ENCODE measurements at places on chromosomes 4 and X. TPM values are rescaled to one million over a fixed set of nuclear protein-coding genes. Genes with fewer than 3 reads are reported as not detected.

DNA sequence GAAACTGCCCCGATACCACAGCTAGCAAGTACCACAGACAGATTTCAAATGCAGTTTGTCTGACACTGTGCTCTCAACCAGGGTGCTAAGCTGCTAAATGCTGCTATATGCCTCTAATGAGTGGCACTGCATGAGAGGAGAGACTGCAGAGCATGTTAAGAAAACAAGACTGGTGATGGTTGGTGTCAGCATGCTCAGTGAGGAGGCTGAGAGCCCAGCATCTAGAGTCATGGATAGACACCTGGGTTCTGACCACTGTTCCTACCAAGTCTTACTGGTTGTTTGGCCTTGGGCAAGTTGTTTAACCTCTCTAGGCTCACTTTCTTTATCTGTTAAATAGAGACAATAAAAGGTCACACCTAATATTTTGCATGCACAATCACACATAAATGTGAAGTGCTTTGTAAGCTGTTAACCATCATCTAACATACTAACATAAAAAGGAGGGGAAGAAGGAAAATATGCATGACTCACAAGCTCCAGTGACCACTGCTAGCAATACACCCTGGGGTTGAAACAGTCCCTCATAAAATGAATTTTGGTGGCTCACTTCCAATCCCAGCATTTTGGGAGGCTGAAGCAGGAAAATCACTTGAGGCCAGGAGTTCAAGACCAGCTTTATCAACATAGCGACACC, 20.7 kb downstream of the HHIP start:
- peak; percentile 86 for DNase-seq

DNA sequence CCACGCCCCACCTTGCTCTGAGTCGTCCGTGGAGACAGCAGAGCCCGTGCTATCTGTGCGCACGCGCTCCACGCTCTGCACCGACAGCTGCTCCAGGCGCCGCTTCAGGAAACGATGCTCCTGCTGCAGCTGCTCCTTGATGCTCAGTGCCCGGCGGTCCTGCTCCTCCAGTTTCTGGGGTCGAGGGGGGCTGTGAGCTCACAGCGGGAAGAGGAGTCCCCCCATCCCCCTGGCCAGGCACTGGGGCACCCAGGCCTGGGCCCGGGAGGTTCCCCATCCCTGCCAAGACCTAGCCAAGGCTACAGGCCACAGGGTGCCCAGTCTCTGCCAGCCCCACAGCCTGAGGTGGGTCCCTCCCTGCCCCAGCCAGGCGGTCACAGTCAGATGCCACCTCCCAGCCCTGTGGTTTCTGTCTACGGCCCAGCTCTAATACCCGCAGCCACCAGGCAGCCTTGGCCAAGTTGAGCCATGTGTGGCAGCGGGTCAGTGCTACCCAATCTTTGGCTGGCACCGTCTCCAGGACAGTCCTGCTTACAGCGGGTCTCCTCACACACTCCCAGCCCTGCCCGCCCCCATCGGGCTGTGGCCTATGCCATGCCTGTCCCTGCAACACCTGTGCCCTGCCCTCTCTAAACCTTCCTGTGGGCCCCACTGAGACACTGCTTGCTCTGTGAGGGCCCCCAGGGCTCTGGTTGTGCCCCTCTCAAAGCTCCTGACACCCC, 9.3 kb upstream of the HAUS3 start:
- no peak for DNase-seq

DNA sequence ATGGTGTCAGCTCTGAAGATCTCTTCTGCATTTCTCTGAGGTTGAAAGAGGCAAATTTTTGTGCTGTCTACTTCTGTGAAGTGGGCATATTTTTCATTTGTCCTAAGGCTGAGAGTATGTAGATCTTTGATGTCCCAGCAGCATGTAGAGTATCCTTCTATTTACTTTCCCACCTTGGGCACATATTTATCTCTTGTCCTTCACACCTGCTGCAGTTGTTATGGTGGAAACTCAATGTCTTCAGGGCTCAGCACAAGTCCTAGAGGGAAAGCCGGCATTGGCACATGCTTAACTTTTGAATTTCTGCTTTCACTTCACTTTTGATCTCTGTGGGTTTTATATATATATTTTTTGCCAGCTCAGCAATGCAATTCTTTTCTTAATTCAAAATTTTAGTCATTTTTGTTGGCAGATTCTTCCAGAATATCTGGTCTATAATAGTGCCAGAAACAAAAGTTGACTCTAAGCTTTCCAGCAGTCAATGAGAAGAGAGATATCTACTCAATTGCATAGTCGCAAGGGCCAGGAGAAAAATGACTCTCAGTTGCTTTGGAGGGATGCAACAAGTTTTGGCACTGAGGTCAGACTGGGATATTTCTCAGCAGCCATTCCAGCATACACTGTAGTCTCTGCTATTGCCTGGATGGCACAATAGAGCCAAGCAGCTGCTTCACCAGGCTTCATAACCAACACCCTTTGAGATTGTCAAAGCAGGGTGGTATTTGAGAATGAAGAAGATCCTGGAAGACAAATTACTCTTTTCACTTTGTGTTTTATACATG, 127.8 kb upstream of the FAT1 start:
- no peak for DNase-seq

CXCR3 gene
- total RNA-seq: not detected

GRCh38 chr4:78439328-78439727, 112.2 kb upstream of the ANXA3 start:
- peak; percentile 10 for DNase-seq

DNA sequence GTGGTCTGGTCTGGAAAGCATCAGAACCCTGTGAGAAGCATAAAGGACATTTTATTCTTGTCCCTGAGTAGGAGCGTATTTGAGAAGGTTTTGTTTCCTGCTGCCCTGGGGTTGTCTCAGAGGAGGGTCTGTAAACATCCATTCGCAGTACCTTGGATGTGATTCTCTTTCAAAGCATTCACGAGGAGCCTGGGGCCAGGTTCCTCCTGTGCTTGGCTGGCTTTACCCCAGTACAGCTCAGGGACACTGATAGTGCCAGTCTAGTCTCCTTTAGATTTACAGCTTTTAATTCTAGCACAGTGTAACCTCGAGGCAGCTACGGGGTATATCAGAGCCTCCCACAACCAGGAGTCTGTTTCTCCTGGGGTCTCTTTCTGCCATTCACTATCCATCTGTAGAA, 2.7 kb downstream of the CLRN2 start:
- DNase-seq: no peak

FGA gene
- not detected for total RNA-seq

RASSF6 gene
- total RNA-seq: 0.07 TPM

ING2 gene
- 10.2 TPM for total RNA-seq

- DNase-seq: no peak
Measured at GRCh38 chr4:128684016-128684415, 125.5 kb upstream of the JADE1 start.

SSX3 gene
- not detected for total RNA-seq

- DNase-seq: no peak
Measured at GRCh38 chr4:73527196-73527595, 45.7 kb downstream of the AFM start.

DNA sequence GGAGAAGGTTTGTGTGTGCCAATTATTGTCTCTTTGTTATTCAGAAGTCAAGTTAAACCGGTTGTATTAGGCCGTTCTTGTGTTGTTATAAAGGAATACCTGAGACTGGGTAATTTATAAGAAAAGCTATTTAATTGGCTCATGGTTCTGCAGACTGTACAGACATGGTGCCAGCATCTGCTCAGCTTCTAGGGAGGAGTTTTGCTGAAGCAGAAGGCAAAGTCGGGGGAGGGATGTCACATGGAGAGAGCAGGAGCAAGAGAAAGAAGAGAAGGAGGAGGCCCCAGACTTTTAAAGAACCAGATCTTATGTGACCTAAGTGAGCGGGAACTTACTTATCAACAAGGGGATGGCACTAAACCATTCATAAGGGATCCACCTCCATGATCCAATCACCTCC, 349.3 kb upstream of the PCDH18 start:
- DNase-seq: no peak

DNA sequence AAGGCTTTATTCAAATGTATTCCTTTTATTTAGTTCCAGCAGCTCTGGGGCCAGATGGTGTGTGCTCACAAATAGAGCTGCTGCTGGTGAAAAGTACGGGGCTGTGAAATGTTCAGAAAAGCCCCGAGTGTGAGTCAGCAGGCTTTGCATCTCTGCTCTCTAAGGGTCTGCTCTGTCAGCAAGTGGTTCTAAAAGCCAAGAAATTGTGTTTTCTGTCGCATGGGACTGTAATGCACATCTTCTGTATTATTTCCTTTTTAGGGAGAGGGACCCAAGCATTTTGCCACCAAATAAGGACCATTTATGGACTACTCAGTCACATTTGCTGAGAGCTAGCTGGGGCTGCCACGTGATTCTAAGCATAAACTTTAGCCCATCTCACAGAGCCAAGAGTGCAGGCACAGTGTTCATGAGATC, 82.9 kb upstream of the NHS start:
- peak; percentile 14 for DNase-seq

- DNase-seq: no peak
Measured at GRCh38 chr4:187586892-187587291, 408.7 kb upstream of the ZFP42 start.

GRCh38 chr4:47419296-47419695, 44.2 kb downstream of the COMMD8 start:
- DNase-seq: no peak

DNA sequence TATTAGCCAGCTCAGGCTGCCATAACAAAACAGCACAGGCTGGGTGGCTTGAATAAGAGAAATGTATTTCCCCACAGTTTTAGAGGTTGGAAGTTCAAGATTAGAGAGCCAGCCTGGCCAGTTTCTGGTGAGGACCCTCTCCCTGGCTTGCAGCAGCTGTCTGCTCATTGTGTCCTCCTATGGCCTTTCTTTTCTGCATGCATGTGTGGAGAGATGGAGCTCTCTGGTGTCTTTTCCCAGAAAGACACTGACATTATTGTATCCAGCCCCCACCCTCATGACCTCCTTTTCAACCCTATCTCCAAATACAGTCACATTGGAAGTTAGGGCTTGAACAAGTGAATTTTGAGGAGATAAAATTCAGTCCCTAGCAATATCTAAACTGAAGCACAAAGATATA, 263.8 kb upstream of the PABPC4L start:
- DNase-seq: no peak

GRCh38 chr4:173091362-173091761, 77.2 kb upstream of the GALNT7 start:
- DNase-seq: no peak

GRCh38 chrX:3360881-3361280, 14.4 kb upstream of the MXRA5 start:
- no peak for DNase-seq

DNA sequence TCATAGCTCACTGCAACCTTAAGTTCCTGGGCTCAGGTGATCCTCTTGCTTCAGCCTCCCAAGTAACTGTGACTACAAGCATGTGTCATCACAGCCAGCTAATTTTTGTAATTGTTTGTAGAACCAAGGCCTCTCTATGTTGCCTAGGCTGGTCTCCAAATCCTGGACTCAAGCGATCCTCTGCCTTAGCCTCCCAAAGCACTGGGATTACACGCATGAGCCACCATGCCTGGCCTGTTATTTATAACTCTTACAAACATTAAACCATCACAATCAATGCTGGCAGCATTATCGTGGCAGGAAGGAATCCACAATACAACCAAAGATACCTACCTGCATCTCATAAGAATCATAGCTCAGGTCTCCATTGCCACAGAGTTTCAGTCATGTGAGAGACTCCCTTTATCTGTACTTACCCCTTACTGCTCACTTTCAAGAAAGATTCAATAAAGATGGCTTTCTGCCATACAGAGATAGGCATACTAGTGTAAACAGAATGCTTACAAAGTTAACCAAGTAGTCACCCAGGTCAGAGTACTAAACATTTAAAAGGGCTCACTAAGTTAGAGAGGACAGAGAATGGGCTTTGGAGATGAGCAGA, 48.5 kb downstream of the SMIM31 start:
- no peak for DNase-seq
